ENCODE measurements at places on chromosomes 16 and 17.

- DNase-seq = no peak
Observed at GRCh38 chr17:77546772-77547241, 406.0 kb downstream of the SEC14L1 start.

DNA sequence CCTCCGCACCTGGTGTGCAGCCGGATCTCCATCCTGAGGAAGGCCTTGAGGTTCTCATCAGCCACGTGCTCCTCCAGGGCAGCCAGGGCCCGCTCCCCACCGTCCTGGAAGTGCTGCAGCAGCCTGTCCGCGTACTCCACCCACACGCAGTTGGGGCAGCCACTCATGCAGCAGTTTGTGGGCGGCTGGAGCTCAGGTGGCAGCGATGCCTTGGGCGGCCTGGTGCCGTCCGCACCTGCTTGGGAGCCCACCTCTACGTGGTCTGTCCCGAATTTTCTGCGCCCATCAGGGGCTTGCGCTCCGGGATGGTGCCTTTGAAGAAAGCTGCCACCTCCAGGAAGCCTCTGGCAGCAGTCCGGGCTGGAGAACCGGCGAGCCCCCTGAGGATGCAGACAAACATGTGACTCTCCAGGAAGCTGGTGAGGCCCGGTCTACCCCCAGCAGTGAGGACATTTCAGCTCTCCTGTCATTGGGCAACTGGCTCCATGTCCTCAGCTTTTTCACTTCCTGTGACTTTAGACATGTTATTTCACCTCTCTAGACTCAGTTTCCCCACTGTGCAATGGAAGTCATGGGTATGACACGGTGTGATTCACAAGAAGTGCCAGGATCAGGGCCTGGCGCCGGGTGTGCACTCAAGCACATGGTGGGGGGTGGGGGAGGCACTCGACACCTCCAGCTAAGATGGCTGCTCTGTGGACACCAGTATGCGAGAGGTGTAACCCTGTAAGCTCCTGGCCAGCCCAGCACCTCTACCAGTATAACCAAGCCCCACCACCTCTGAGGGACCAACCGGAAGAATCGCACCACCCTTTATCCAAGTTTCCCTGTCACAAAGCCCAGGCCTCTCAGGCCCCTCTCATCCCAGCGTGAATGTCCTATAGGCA is 957 bp downstream of the OXLD1 start:
- DNase-seq = peak; percentile 61

DNA sequence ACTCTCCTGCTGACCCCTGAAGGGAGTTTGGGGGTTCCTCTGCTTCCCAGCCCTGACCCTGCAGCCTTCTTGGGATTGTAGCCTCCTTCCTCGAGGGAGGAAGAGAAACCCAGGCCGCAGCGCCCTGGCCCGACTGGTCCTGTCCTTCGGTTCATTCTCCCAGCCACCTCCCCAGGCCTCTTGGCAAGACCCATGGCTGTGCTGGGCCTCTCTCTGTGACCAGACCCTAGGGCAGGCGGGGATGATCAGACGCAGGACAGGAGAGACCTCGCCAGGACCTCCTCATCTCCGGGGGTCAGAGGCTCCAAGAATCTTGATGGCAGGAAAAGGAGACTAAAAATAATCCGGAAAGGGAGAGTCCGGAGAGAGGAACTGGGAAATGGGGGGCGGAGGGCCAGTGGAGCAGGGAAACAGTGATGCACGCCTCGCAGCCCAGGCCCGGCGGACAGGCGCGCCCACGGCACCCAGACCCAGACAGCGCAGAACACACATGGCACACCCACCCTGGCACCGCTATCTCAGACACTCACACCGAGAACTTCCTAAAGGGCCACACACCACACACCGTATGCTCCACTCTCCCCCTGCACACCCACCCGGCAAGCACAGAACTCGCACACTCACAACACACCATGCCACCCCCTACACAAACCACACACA is 1.2 kb downstream of the ARHGEF15 start:
- no peak for DNase-seq

- DNase-seq = no peak
Observed at GRCh38 chr17:33686171-33686570, 393.1 kb upstream of the ASIC2 start.

- DNase-seq = no peak
Observed at GRCh38 chr16:81198635-81199034, 39.9 kb upstream of the BCO1 start.

GRCh38 chr16:660132-660458 is 7.8 kb upstream of the RHOT2 start:
- no peak for DNase-seq
